ENCODE measurements at places on chromosomes 16 and 17.

GRCh38 chr17:1455291-1455796 lies 688 bp downstream of the CRK start:
- DNase-seq = peak; percentile 91

DNA sequence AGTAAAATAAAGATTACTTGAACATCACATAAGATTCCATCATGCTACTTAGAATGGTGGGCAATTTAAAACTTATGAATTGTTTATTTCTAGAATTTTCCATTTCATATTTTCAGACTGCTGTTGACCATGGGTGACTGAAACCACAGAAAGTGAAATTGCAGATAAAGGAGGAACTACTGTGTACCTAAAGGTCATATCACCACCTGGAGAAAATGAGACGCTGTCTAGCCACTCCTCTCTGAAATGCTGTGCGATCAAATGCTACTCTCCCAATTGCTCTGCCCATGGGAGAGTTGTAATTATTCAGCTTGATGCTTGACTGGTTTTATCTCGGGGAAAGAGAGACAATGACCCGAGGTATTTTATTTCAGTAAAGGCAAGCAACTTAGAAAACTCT lies 128.9 kb upstream of the ERCC4 start:
- DNase-seq = no peak

DNA sequence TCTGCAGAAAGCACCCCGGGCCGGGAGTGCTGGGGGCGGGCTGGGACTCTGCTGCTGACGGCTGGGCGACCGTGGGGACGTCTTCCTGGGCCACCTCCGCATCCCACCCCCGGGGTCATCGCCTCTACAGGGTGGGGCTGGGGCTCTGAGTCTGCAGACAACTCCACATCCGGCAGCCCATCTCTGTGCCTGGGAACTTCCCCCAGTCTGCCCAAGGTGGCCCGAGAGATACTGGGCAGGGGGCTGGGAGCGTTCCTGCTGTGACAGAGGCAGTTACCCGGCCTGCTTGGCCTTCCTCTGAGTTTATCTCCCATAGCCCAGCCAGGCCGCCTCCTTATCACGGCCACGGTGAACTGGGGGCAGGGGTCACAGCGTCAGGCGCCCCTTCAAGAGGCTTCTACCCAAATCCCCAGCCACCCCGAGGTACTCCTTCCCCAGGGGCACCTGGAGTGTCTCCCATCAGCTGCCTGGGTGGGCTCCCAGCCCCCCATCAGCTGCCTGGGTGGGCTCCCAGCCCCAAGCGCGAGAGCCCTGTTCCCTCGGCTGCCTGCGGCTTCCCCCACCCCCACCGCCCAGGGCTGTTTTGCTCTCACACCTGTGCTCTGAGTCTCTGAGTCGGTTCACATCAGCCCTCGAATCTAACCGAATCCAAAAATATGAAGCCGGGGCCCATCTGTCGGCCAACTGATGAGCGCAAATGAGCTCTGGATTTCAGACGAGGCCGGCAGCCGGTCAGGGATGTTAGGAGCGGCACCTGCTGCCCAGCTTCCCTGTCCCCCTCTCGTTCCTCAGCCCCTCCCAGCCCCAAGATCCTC lies 15.6 kb upstream of the CBFA2T3 start:
- no peak for DNase-seq

DNA sequence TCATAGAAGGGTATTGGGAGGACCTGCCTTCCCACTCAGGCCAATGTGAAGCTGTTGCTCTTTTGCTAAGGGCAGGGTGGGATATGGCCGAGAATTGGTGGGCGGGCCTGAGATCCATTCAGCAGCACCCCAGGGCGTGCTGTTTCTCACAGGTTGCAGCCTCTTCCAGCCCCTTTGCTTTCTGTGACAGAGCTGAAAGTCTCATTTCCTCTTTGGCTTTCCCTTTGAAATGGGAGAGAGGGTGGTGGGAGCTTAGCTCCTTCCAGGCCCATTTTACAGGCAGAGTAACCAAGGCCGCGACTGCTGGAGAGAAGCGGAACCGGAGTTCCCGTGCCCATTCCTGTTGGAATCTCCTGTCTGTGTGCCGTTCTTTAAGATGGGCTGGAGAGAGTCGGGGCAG lies 183.0 kb downstream of the RAB11FIP4 start:
- no peak for DNase-seq

- no peak for DNase-seq
Measured at GRCh38 chr16:47250983-47251382, 107.2 kb upstream of the NETO2 start.

- no peak for DNase-seq
Measured at GRCh38 chr16:2498531-2499253, 15.1 kb upstream of the ATP6V0C start.

- no peak for DNase-seq
Measured at GRCh38 chr16:2058420-2058819, 10.6 kb downstream of the TSC2 start.

DNA sequence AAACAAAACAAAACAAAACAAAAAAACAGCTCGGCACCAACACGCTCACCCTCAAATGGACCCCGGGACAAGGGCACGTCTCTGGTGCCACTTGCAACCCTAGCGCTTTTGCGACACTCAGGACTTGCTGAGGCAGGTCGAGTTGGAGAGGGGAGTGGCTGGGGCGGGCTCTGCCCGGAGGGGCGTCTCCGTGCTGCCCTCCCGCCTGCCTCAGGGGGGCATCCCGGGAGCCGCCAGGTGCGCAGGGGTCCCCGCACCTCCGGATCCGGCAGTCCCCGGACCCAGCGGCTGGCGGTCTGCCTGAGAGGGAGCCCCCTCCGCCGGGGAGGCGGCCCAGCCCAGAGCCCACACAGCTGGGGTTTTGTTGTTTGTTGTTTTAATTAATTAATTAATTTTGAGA lies at the start of gene SLC52A1:
TSS of gene SLC52A1 (minus strand) at position 112 of the 400 bp plus-strand sequence. CDS start 820 bp downstream, outside the sequence.
- DNase-seq = peak; percentile 24

- DNase-seq = no peak
Measured at GRCh38 chr17:82301916-82302567, 15.4 kb downstream of the CD7 start.

GRCh38 chr16:4888428-4889135 lies 41.3 kb downstream of the UBN1 start:
- DNase-seq = no peak

GRCh38 chr17:78735832-78736525 lies 46.1 kb downstream of the CYTH1 start:
- peak; percentile 47 for DNase-seq

GRCh38 chr17:6580625-6581024 lies 24.3 kb upstream of the PITPNM3 start:
- DNase-seq = no peak

GRCh38 chr17:19533718-19534561 lies at the start of gene SLC47A1:
SLC47A1 (plus strand) TSS chr17:19533854; CDS start chr17:19533940, 86 bp downstream.
- DNase-seq = peak; percentile 61

- DNase-seq = no peak
Measured at GRCh38 chr17:11121341-11121985, 119.5 kb upstream of the SHISA6 start.

GRCh38 chr17:58313815-58314705 lies 14.5 kb downstream of the TSPOAP1 start:
- no peak for DNase-seq

Measured in GM23248 (cell line).